ENCODE measurements at places on chromosomes 16 and 17.

- DNase-seq = no peak
These were observed 618 bp downstream of the TRIM47 start for GRCh38 chr17:75877752-75878173.

DNA sequence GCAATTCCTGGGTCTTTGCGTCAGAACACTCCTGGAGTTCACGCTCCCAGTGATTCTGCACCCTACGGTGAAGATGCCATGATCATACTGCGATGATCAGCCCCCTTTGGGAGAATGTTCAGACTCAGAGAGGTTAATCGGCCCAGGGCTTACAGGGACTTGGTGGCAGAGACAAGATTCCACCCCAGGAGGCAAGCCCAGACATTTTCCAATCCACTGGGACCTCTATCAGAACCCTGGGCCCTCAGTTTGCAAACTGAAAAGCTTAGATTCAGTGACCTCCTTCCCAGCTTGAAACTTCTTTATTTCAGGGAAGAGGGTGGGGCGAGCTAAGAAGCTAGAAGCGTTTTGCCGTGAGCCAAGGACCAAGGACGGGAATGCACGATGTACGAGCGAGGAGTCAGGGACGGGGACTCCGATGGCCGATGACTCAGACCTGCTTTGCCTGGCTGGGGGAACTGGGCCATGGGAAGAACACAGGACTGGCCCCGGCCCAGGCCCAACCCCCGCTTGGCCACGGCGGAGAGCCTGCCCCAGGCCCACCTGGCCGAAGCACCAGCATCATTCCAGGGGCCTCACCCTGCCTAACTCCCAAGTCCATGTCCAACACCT lies 34.7 kb downstream of the SOCS3 start:
- DNase-seq = no peak

- DNase-seq = no peak
These were observed 107.7 kb upstream of the NOL11 start for GRCh38 chr17:67610061-67610460.

DNA sequence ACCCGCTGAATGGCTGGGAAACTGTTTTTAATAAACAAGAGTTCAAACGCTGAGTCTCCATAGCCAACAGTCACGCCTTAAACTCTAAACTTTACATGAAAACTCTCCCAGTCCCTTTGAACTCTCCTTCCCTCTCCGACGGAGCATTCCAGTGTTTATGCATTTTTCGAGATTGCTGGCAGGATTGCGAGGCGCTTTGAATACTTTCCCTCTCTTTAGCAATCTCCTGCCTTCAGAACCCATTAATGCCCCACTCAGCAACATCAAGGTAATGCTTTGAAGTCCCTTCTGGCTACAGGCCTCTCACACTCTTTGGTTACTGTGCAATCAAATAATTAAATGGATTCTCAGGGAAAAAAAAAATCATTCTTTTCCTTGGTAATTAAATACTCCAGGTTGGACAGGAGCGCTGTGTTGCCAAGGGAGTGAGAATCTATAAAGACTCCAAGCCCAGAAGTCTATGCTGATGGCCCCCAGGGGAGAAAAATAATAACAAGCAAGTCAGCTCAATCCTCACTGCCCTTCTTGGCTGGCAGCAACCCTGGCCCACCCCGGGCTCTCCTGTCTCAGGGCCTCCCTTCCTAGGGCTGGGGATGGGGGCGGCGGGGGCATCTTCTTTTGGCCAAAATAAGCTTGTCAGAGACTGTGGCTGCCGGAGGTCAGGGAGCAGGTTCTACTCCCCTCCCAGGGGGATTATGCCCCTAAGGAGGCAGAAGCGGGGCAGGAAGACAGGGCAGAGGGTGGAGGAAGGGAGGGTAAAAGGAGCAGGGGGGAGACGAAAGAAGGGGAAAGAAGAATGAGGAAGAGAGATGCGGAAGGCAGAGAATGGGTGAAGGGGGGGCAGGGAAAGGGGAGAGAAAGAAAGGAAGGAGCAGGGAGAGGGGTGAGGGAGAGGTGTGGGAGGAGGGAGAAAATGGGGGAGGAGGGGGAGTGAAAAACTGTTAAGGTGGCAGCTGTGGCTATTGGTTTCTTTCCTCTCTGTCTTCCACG lies 45.2 kb downstream of the AXIN2 start:
- no peak for DNase-seq
